Activated naive CD8-positive, alpha-beta T cell treated with anti-CD3 and anti-CD28 coated beads, Interleukin-2, amount 10 ng/mL, durations not matched to agents 7 days and 5 days (primary cell): ENCODE measurements at places on chromosomes 6 and 20. TPM values are rescaled to one million over a fixed set of nuclear protein-coding genes. Genes with fewer than 3 reads are reported as not detected.

DNA sequence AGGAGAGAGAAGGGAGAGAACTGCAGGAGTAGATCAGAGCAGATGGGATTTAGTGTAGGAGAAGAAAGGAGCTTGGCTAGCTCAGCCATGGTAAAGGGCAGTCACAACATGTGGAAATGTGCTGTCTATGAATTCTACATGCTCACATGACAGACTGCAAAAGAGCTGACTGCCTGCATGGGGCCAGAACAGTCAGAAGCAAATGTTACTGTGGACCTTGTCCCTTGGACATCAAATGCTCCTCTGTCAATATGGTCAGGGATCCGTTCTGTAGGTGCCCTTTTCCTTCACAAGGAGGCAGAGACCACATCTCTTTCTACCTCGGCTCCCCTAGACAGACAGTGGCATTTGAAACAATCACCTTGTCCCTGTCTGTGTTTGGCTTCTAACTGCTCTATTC lies 46.6 kb upstream of the HIVEP1 start:
- no peak overlapping the region for H3K27ac ChIP-seq
- DNase-seq = no peak
- no peaks in the 10 kb centered on the region for H3K27me3 ChIP-seq
- H3K4me3 ChIP-seq = no peak overlapping the region
- H3K4me1 ChIP-seq = peaks cover 2% of the 10 kb centered on the region
- H3K36me3 ChIP-seq = no peaks in the 10 kb centered on the region

Gene CSNK2B
- total RNA-seq = 216 TPM

- H3K4me3 ChIP-seq = no peak overlapping the region
- no peaks in the 10 kb centered on the region for H3K27me3 ChIP-seq
- no peak overlapping the region for H3K27ac ChIP-seq
- DNase-seq = no peak
Measured at GRCh38 chr6:121660277-121660676, 224.8 kb downstream of the GJA1 start.

- no peaks in the 10 kb centered on the region for H3K4me1 ChIP-seq
- H3K36me3 ChIP-seq = no peaks in the 10 kb centered on the region
- H3K27me3 ChIP-seq = no peaks in the 10 kb centered on the region
- no peak overlapping the region for H3K4me3 ChIP-seq
- H3K27ac ChIP-seq = no peak overlapping the region
- DNase-seq = no peak
Measured at GRCh38 chr6:84466511-84466910, 239.1 kb upstream of the CEP162 start.

- no peak overlapping the region for H3K27ac ChIP-seq
- H3K4me3 ChIP-seq = no peak overlapping the region
- DNase-seq = no peak
- peaks cover 21% of the 10 kb centered on the region for H3K36me3 ChIP-seq
- H3K27me3 ChIP-seq = no peaks in the 10 kb centered on the region
- peaks cover 5% of the 10 kb centered on the region for H3K4me1 ChIP-seq
Measured at GRCh38 chr20:33765099-33765498, 33.3 kb downstream of the ZNF341 start.

Gene EYS
- not detected for total RNA-seq

DNA sequence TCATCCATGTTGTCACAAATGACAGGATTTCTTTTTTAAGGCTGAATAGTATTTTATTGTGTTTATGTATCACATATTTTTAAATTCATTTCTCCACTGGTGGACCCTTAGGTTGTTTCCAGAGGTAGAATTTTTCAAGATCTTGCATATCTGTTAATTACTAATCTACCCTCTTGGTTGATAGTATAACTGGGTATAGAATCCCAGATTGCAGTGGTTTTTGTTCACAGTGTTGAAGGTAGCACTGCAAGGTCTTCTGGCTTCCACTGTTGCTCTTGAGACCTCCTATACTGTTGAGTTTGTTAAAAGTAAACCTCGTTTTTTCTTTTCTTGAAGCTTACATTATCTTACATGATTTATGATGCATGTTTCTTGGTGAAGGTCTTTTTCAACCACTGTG lies 22.9 kb downstream of the CDC5L start:
- H3K36me3 ChIP-seq = peaks cover 82% of the 10 kb centered on the region
- DNase-seq = no peak
- H3K27me3 ChIP-seq = no peaks in the 10 kb centered on the region
- H3K4me1 ChIP-seq = peaks cover 9% of the 10 kb centered on the region
- H3K27ac ChIP-seq = no peak overlapping the region
- H3K4me3 ChIP-seq = no peak overlapping the region

DNA sequence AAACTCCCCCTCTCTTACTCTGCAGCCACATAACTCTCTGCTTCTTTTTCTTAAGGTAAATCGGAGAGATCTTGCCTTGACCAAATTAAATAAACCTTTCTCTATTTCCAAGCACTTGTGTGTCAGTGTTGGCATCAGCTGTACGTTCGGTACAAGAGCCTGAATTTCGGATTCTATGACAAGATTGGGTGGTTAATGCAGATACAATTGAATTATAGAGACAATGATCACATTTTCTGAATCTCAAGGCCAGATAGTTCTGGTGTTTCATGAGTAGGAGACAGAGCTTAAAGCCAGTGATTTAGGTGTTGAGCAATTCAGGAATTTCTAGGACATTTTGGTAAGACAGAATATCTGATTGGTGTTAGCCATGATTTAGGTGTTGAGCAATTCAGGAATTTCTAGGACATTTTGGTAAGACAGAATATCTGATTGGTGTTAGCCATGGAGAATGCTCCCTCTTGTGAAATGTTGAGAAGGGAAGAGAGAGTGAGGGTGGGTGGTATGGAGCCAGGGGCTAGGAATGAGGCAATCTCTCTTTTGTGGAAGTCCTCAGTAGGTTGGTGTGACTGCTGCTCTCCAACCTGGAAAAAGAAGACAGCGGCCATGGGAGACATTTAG lies 5.1 kb downstream of the SPINT3 start:
- H3K36me3 ChIP-seq = no peaks in the 10 kb centered on the region
- no peak overlapping the region for H3K27ac ChIP-seq
- H3K4me3 ChIP-seq = no peak overlapping the region
- H3K4me1 ChIP-seq = peaks cover 4% of the 10 kb centered on the region
- no peak for DNase-seq

DNA sequence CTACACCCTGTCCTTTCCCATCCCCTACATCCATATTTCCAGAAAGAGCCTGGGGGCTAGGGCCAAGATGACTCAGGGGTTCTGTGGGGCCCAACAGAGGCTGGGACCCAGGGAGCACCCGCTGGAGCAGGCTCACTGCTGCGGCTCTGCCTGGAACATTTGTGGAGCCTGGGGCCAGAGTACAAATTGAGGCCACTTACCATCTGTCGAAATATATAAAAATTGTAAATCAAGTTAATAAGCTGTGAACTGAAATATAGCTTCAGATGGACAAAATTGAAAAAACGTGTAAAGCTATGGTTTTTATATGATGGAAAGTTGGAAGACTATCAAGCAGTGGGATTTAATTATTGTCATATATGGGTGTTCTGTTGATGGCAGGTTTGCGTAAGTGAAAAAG lies 82.9 kb upstream of the ATXN1 start:
- H3K4me3 ChIP-seq = no peak overlapping the region
- H3K36me3 ChIP-seq = no peaks in the 10 kb centered on the region
- H3K27ac ChIP-seq = no peak overlapping the region
- peaks cover 10% of the 10 kb centered on the region for H3K27me3 ChIP-seq

Gene MRPS18B
- total RNA-seq = 43.8 TPM

Gene TMEM200A
- total RNA-seq = 1.3 TPM

DNA sequence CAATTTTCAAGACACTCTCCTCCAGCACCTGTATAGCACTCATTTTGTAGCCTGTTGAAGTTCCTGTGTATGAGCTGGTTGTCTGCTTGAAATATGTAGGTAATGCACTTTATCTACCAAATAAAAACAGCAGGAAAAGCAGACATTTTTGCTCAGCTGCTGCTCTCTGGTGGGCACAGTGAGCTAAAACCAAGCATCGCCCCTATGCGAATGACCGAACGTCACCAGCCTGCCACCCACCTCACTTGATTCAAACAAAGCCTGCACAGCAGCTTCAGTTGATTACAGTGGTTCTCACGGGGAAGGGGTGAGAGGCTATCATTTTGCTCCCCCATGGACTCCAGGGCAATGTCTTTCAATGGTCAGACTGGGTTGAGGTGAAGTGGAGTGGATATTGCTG lies 185.7 kb downstream of the SASH1 start:
- H3K27me3 ChIP-seq = no peaks in the 10 kb centered on the region
- H3K4me3 ChIP-seq = no peak overlapping the region
- H3K4me1 ChIP-seq = no peaks in the 10 kb centered on the region
- no peak overlapping the region for H3K27ac ChIP-seq

GRCh38 chr6:144314003-144314485 lies 28.9 kb downstream of the UTRN start:
- peaks cover 10% of the 10 kb centered on the region for H3K36me3 ChIP-seq
- peaks cover 38% of the 10 kb centered on the region for H3K4me1 ChIP-seq
- no peaks in the 10 kb centered on the region for H3K27me3 ChIP-seq
- no peak overlapping the region for H3K27ac ChIP-seq
- no peak overlapping the region for H3K4me3 ChIP-seq

DNA sequence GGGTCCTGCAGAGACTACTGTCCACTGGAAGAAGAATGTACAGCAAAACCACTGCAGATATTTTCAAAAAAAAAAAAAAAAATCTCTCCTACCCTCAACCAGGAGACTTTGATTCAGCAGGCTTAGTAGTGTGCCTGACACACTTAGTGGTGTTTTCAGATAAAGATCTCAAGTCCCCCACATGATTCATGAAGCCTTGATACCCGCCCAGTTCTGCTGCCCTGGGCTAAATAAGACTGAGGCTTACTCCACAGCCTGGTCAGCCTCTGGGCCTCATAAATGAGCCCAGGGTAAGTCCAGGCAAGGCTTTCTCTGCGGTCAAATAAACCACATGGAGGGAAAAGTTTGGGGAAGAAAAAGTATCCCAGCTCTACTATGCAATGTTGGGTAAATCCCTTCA lies 222.1 kb upstream of the ARID1B start:
- H3K27me3 ChIP-seq = peaks cover 4% of the 10 kb centered on the region
- no peaks in the 10 kb centered on the region for H3K4me1 ChIP-seq
- no peaks in the 10 kb centered on the region for H3K36me3 ChIP-seq
- no peak for DNase-seq
- no peak overlapping the region for H3K4me3 ChIP-seq
- H3K27ac ChIP-seq = no peak overlapping the region

- DNase-seq = no peak
- no peak overlapping the region for H3K4me3 ChIP-seq
- H3K36me3 ChIP-seq = peaks cover 26% of the 10 kb centered on the region
- no peaks in the 10 kb centered on the region for H3K27me3 ChIP-seq
- H3K4me1 ChIP-seq = peaks cover 11% of the 10 kb centered on the region
- H3K27ac ChIP-seq = peak overlapping the region; percentile 15
Measured at GRCh38 chr20:4929686-4930397, 71.5 kb downstream of the SLC23A2 start.

DNA sequence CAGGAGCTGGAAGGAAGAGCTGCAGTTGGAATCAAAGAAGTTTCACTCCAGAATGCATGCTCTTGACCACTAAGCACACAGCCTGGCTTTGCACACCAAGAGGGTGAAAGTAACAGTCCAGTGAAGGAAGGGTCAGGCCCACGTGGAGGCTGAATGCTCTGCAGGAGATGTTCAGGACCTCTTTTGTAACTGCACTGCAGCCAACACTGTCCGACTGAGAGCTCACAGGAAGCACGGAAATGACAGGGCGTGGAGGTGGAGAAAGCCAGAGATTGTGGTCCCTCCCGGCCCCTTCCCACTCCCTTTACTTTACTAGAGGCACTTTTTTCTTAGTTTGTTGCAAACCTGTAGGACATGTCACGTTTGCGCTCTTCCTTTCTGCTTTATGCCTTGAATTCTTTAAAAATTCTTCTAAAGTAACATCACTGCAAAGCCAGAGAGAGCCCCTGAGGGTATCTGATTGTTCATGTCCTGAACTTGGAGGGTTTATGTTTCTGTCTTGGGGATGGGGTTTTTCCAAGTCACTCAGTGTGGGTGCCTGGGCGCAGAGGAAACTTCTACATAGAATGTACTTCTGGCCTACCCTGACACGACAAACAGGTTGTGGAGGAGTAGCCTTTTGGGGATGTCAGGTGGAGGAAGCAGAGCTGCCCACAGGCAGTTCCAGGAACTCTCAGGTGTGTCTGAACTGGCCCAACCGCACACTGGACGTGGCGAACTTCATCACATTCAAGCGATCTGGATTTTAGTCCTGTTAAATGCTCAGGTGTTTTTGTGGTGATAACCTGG lies 40.9 kb downstream of the JAG1 start:
- no peaks in the 10 kb centered on the region for H3K27me3 ChIP-seq
- DNase-seq = no peak
- H3K4me3 ChIP-seq = no peak overlapping the region
- peaks cover 3% of the 10 kb centered on the region for H3K36me3 ChIP-seq
- peaks cover 3% of the 10 kb centered on the region for H3K4me1 ChIP-seq
- H3K27ac ChIP-seq = no peak overlapping the region

GRCh38 chr6:55379471-55379870 lies 52.2 kb downstream of the GFRAL start:
- H3K36me3 ChIP-seq = no peaks in the 10 kb centered on the region
- no peak overlapping the region for H3K27ac ChIP-seq
- DNase-seq = no peak
- H3K4me1 ChIP-seq = no peaks in the 10 kb centered on the region
- H3K27me3 ChIP-seq = no peaks in the 10 kb centered on the region

DNA sequence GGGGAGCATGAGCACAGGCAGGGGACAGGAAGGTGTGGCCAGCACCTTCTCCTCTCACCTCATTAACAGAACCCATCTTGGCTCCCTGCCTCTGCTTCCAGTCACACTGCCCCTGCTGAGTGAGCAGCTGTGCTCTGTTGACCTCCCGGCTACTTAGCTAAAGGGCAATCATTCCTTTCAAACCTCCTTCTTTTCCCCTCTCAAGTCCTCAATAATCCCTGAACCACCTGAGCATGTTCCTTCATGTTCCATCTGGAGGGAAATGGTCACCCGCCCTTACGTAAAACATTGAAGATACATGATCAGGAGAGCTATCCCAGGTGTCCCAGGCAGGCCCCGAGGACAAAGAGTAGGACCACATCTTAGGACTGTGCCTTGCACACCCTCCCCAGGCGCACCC lies 21.7 kb upstream of the MRPS10 start:
- H3K27me3 ChIP-seq = no peaks in the 10 kb centered on the region
- no peak overlapping the region for H3K27ac ChIP-seq
- no peak for DNase-seq
- peaks cover 21% of the 10 kb centered on the region for H3K36me3 ChIP-seq
- no peak overlapping the region for H3K4me3 ChIP-seq

Gene IL17F
- not detected for total RNA-seq

Gene GLP1R
- not detected for total RNA-seq

DNA sequence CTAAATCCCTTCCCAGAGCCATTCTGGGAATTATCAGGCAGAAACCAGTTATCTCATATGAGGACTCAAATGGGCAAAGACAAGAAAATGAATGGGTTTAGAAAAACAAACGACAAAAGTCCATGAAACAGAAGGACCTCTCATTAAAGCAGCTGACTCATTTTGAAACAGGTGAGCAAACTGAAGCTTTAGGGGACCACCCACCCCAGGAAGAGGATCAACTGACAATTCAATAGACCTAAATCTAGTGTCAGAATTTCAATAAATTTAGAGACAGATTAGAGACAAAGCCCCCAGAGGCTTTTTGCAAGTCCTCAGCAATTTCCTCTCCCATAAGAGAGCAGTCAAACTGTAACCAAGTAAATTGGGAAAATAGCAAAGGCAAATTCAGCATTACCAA lies 333.8 kb downstream of the PTPRT start:
- H3K27ac ChIP-seq = no peak overlapping the region
- H3K4me1 ChIP-seq = no peaks in the 10 kb centered on the region
- no peaks in the 10 kb centered on the region for H3K27me3 ChIP-seq
- H3K36me3 ChIP-seq = no peaks in the 10 kb centered on the region
- no peak overlapping the region for H3K4me3 ChIP-seq
- no peak for DNase-seq

- H3K4me3 ChIP-seq = no peak overlapping the region
- no peak overlapping the region for H3K27ac ChIP-seq
- peaks cover 1% of the 10 kb centered on the region for H3K36me3 ChIP-seq
- peaks cover 5% of the 10 kb centered on the region for H3K4me1 ChIP-seq
Measured at GRCh38 chr20:49308875-49309274, 31.0 kb upstream of the ZNFX1 start.
